GM04503 (cell line): ENCODE measurements at places on chromosomes 13 and 19.

- DNase-seq, result peak; percentile 34
Measured at GRCh38 chr13:27270594-27271520, at the start of gene RASL11A. TSS of gene RASL11A (plus strand) at chr13:27270830. CDS start at chr13:27270945, 115 bp downstream.

- no peak for DNase-seq
Measured at GRCh38 chr13:105894697-105895096, 640.8 kb downstream of the EFNB2 start.

DNA sequence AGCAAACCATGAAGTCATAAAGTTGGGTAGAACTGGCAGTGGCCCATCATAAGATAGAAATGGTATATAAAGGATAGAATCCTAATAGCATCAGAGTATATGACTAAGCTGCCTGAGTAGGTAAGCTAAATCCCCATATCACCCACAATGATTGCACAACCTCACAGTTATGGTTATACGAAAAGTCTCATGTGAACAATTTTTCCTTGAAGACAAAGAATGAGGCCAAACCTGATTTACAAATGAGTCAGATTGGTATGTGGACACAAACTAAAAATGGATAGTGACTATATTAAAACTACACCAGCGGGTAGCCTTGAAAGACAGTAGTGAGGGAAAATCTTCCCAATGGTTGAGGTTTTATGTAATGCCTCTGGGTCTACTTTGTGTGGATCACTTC, 40.9 kb upstream of the UFM1 start:
- DNase-seq, result peak; percentile 64

GRCh38 chr13:62932256-62932883, 1516.7 kb upstream of the PCDH20 start:
- DNase-seq, result no peak

GRCh38 chr19:47778954-47779351, 450 bp downstream of the SELENOW start:
- no peak for DNase-seq

- DNase-seq, result no peak
Measured at GRCh38 chr19:15532779-15533521, 24.6 kb downstream of the CYP4F22 start.

DNA sequence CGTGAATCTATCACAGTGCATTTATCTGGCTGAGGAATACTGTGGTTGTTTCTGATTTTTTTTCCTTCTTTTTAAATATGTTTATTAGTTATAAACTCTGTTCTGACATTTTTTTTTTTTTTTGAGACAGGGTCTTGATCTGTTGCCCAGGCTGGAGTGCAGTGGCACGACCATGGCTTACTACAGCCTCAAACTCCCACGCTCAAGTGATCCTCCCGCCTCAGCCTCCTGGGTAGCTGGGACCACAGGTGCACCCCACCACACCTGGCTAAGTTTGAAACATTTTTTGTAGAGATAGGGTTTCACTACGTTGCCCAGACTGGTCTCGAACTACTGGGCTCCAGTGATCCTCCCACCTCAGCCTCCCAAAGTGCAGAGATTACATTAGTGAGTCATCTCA, 6.6 kb upstream of the NUMBL start:
- no peak for DNase-seq

- DNase-seq, result no peak
Measured at GRCh38 chr19:44643605-44644401, at the start of gene PVR. TSS of gene PVR (plus strand) at chr19:44643910. CDS start at chr19:44644097, 187 bp downstream.

GRCh38 chr19:50835103-50835784, 1.9 kb upstream of the KLK15 start:
- no peak for DNase-seq
